Smooth muscle cell of the coronary artery (primary cell): ENCODE measurements at places on chromosomes 5 and 9. TPM values are rescaled to one million over a fixed set of nuclear protein-coding genes. Genes with fewer than 3 reads are reported as not detected.

Gene RNF208
- not detected in 2 replicates for total RNA-seq

Gene TXNDC8
- not detected in 2 replicates for total RNA-seq

Gene PCDHGA2
- 1.2 and 1.7 TPM in 2 replicates for total RNA-seq

Gene OR1J2
- 0.30 and 1.2 TPM in 2 replicates for total RNA-seq

Gene TMC1
- total RNA-seq: 0.68 and 1.3 TPM in 2 replicates

Gene MSMP
- not detected in 2 replicates for total RNA-seq

Gene TMEM174
- not detected in 2 replicates for total RNA-seq

Gene SPINK13
- not detected in 2 replicates for total RNA-seq

Gene PITX1
- total RNA-seq: 0.12 and 0.68 TPM in 2 replicates

Gene SPATA31A3
- not detected in 2 replicates for total RNA-seq
